ENCODE measurements at places on chromosomes 7 and 10.

DNA sequence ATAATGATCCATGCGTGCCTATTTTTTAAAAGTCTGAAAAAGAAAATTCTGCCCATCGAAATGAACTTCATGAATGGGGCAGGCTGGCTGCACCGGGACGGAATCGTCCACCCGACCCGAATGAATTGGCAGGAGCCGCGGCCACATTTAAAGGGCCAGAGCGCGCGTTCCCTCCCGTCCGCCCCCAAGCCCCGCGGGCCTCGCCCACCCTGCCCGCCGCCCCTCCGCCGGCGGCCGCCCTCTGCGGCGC, 319 bp upstream of the GATA3 start:
- DNase-seq, result no peak

GRCh38 chr10:126011995-126012394, 115.6 kb downstream of the FANK1 start:
- no peak for DNase-seq

- DNase-seq, result peak; percentile 95
Measured at GRCh38 chr7:2353936-2354185, 766 bp upstream of the EIF3B start.

DNA sequence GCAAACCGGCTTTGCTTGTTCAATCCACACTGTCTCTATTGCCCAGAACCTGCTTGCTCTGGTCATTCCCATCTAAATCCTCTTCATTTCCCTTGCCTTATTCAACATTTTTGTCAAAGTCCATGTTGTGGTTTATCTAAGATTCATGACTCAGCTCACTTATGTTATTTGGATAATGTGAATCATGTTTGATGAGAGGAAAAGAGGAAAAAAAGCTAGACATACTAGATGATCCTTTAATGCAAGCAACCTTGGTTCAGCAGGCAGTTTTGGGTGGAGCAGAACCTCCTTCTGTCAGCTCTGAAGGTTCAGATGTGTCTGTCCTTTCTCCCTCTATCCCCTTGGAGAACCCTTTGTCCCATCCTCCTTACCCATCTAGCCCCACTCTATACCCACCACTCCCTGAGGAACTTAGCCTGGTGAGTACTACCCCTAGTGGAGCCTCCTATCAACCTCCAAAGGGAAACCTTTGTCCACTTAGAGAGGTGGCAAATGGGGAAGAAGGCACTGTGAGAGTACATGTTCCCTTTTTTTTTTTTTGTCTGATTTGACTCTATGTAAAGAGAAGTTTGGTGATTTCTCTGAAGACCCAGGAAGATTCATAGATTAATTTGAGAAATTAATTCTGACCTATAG, 2.1 kb upstream of the SAMD9L start:
- DNase-seq, result peak; percentile 94

GRCh38 chr10:11227103-11227502, 209.4 kb downstream of the CELF2 start:
- DNase-seq, result no peak

GRCh38 chr10:97028126-97028831, 157.5 kb downstream of the SLIT1 start:
- no peak for DNase-seq

- no peak for DNase-seq
Measured at GRCh38 chr10:118729200-118729599, 25.6 kb downstream of the CACUL1 start.

- no peak for DNase-seq
Measured at GRCh38 chr7:42883950-42884349, 27.9 kb downstream of the C7orf25 start.

DNA sequence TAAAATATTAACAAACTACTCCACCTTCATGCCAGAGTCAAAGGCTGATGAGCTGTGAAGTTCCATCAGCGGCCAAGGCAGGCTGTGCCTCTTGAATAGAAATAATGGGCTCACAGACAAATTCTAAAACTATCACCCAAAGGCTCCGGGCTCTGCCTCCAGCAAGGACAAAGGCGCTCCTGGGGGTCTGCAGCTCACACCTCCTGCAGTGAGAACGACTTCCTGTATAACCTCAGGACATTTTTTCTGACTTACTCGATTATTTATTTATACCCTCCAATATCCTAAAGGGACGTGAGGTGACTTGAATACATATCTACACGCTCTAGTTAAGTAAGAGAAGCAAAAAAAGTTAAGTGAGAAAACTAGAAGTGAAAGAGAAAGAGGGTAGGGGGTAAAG, 500.7 kb downstream of the CCSER2 start:
- no peak for DNase-seq

- no peak for DNase-seq
Measured at GRCh38 chr10:96268341-96268909, 2.9 kb downstream of the BLNK start.

- peak; percentile 94 for DNase-seq
Measured at GRCh38 chr10:80205477-80206276, at the start of gene ANXA11. Gene ANXA11 (minus strand): TSS chr10:80205537. CDS start chr10:80172861, 32,676 bp downstream.

- DNase-seq, result no peak
Measured at GRCh38 chr10:19704544-19704943, 111.7 kb upstream of the PLXDC2 start.

GRCh38 chr10:124105594-124105993, 12.2 kb upstream of the CHST15 start:
- DNase-seq, result no peak

DNA sequence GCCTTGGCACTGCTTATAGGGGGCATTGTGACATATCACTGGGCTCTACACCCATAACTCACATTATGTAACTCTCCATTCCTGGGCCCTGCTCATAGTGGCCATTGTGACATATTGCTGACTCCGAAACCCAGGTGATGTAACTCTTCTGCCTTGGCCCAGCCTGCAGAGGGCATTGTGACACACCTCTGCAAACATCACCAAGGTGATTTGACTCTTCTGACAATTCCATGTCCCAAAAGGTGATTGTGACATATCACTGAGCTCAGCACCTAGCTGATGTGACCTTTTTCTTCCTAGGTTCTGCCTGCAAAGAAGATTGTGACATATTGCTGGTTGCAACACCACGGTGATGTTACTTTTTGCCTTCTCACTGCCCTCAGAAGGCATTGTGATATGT, 36.5 kb upstream of the ZNF680 start:
- peak; percentile 52 for DNase-seq

DNA sequence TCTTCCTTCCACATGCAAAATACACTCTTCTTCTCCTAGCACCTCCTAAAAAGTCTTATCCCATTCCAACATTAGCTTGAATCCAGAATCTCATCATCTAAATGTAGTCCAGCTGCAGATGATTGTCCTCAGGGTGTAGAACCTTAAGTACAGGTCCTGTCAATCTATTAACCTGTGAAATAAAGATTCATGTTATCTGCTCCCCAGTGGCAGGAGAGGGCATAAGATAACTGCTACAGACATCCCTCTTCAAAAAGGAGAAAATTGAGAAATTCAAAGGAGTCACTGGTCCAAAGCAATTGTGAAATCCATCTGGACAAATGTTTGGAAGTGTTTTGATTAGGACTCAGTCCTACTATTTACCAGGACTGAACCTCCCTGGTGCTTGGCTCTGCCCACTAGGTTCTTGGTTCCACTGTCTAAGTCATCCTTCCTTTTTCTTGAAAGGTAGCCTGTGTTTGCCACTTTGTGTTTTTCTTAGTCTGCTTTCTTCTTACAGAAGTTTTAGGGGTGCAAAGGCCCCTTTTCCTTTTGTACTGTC, 96.2 kb downstream of the ADD3 start:
- no peak for DNase-seq

DNA sequence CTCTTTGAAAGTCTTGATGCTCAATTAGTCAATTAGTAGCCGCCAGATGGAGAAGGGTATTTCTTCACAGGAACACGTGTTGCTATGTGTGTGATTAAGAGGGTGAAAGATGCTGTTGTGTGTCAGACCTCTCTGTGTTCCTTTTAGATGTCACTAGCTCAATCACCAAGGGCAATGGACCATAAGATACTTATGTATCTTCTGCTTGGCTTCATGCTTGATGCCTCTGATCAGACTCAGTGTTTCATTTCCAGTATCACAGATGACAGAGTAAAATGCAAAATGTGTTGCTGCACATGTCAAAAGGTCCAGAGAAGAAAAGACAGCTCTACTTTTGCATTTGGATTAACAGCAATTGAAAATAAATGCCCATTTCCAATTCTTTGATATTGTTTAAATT, 865.9 kb downstream of the CNTNAP2 start:
- no peak for DNase-seq

DNA sequence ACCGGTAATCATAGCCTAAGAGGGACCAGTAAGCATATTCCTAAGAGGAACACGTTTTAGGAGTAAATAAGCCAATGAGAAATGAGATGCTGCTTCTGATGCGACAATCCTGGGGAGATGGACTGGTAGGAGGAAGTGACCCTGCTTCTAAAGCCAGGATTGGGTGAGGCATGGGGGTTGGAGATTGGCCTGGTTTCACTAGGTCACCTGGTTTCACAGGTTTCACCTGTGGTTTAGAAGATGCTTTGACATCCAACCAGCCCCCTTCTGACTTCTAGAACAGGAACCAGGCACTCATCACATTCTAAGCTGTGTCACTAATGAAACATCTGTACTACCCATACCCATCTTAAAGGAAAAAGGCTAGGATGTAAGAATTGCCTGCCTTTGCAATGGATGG, 53.0 kb upstream of the BAMBI start:
- peak; percentile 36 for DNase-seq

- peak; percentile 15 for DNase-seq
Measured at GRCh38 chr10:68403701-68404100, 3.4 kb downstream of the RUFY2 start.

Data from DMS53 (cell line).